ENCODE measurements at places on chromosomes 2 and 18. TPM values are rescaled to one million over a fixed set of nuclear protein-coding genes. Genes with fewer than 3 reads are reported as not detected.

- DNase-seq, result no peak
Observed at GRCh38 chr2:37713258-37713700, 41.8 kb upstream of the CDC42EP3 start.

DNA sequence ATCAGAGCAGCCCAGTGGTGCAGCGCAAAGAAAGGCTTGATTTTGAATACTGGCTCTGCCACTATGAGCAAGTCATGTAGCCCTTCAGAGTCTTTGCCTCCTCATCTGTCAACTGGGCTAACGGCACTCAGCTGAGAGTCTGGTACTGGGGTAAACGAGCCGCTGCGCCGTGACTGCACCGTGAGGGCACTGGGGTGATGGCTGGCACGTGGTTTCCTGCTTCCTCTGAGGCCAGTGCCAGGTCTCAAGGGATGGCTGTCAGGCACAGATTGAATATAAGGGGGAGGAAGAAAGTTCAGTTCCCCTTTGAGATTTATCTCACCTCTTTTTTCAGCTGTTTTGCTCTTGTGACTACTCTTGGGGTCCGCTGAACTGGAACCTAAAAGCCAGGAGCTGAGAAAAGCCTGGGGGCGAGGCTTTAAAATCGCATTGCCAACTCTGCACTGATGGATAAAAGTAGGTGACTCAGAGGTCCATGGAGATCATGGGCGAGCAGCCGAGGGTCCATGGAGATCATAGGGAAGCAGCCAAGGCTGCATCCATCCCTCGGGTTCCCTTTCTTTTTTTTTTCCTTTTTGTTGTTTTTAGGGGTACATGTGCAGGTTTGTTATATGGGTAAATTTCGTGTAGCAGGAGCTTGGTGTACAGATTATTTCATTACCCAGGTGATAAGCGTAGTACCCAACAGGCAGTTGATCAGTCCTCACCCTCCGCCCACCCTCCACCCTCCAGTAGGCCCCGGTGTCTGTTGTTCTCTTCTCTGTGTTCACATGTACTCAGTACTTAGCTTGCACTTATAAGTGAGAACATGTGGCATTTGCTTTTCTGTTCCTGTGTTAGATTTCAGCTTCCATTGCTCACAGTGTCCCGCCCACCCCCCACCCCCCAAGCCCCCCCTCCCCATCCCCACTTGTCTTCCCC, 114.3 kb downstream of the SPP2 start:
- DNase-seq, result no peak

GRCh38 chr2:186995092-186995491, 146.1 kb upstream of the ZSWIM2 start:
- no peak for DNase-seq

GRCh38 chr2:196598412-196598811, 41.1 kb upstream of the CCDC150 start:
- DNase-seq, result no peak

The UGT1A8 gene
- 0.24 TPM for total RNA-seq

DNA sequence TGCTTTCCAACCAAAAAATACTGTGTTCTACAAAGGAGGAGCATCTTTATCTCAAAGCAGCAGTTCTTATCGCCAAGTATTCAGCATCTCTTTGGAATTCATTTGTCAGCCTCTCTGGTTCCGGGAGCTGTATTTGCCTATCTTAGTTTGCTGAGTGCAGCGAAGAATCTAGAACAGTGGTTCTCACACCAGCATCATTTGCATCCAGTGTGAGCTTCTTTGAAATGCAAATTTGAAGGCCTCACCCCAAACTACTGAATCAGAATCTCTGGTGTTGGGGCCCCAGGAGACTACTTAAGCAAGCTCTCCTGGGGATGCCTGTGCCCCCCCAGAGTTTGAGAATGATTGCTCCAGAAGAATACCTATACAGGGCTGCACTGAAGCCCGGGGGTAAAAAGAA, 1.5 kb upstream of the PTPN2 start:
- DNase-seq, result no peak

Data from thymus (tissue), 14 donors.